Astrocyte (in vitro differentiated cells and primary cell): ENCODE measurements at places on chromosomes 7 and 10. TPM values are rescaled to one million over a fixed set of nuclear protein-coding genes. Genes with fewer than 3 reads are reported as not detected.

DNA sequence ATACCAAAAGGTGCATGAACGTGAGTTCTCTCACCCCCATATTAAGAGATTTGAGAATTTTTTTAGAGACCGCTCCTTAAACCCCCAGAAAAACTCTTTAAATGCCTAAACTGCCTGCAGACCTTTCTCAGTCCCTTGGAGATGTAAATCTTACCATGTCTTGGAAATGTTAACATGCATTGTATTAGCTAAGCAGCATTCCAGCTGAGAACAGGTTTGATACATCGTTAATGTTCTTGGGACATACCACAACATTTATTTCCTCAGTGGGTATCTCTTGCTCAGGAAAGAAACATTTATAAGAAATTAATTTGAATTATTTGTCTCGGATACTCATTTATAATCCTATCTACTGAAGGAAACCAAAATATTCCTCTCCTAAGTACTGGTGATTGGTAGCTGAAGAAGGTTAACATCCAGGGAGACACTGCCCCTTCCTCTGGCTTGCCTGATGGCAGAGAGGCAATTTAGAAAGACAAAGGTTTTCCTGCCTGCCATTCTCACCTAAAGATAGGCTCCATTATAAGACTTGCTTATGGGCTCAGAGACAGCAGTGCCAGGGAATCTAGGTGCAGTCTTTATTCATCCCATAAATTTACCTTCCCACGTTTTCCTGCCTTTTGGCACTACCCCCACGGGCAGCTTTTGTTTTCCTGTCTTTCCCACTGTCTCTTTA is 141.2 kb downstream of the COBL start:
- H3K4me1 ChIP-seq, result no peaks in the 10 kb centered on the region
- H3K36me3 ChIP-seq, result no peaks in the 10 kb centered on the region
- H3K27me3 ChIP-seq, result peaks cover 5% of the 10 kb centered on the region
- H3K27ac ChIP-seq, result no peak overlapping the region
- no peak overlapping the region for H3K4me3 ChIP-seq

The IRF5 gene
- total RNA-seq, result 0.36 TPM in 1 of 2 replicates, not detected in the other

The JAKMIP3 gene
- total RNA-seq, result 0.34 and 0.54 TPM in 2 replicates

GRCh38 chr7:33425395-33425794 is 296.0 kb downstream of the BBS9 start:
- H3K36me3 ChIP-seq, result no peaks in the 10 kb centered on the region
- H3K4me3 ChIP-seq, result no peak overlapping the region
- no peak overlapping the region for H3K27ac ChIP-seq
- no peaks in the 10 kb centered on the region for H3K4me1 ChIP-seq
- no peak for DNase-seq

- no peaks in the 10 kb centered on the region for H3K27me3 ChIP-seq
- no peak overlapping the region for H3K4me3 ChIP-seq
- no peak for DNase-seq
- H3K36me3 ChIP-seq, result no peaks in the 10 kb centered on the region
- H3K4me1 ChIP-seq, result no peaks in the 10 kb centered on the region
These were observed 109.6 kb downstream of the PTPRE start for GRCh38 chr10:128016423-128017060.

The SLC16A9 gene
- 3.4 and 4.4 TPM in 2 replicates for total RNA-seq

GRCh38 chr10:91006001-91006751 is 85.3 kb upstream of the ANKRD1 start:
- H3K4me3 ChIP-seq, result no peak overlapping the region
- H3K27ac ChIP-seq, result no peak overlapping the region
- no peaks in the 10 kb centered on the region for H3K4me1 ChIP-seq
- DNase-seq, result peak; percentile 66
- H3K27me3 ChIP-seq, result no peaks in the 10 kb centered on the region
- no peaks in the 10 kb centered on the region for H3K36me3 ChIP-seq

DNA sequence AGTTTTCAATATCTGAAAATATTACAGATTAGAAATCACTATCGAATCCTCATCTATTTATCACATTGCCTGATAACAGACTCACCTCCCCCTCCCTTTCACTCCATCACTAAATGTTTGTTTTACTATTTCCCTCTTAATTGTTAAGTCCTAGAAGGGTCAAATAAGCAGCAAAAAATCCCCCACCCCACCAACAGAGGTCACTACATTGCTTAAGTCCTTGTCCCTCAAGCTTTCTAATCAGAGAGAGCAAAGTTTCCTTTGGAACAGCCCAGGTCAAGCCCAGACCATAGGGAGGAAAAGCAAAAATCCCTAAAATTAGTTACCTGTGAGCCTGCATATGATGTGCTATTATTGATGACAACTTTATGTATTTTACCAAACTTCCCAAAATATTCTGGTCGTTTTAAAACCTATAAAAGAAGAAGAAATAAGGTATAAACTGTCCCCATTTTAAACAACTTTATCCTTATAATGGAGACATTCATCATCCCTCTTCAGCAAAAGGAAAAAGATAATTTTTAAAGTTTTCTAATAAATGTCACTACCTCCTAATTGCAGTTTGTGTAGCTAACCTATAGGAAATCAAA is 95.0 kb downstream of the CNOT4 start:
- peaks cover 5% of the 10 kb centered on the region for H3K36me3 ChIP-seq
- H3K27ac ChIP-seq, result no peak overlapping the region
- no peaks in the 10 kb centered on the region for H3K27me3 ChIP-seq
- peak; percentile 29 for DNase-seq
- H3K4me1 ChIP-seq, result no peaks in the 10 kb centered on the region
- H3K4me3 ChIP-seq, result no peak overlapping the region

The ANXA8L1 gene
- total RNA-seq, result 0.59 and 1.5 TPM in 2 replicates

- H3K27me3 ChIP-seq, result no peaks in the 10 kb centered on the region
- no peak overlapping the region for H3K27ac ChIP-seq
- no peak for DNase-seq
- no peaks in the 10 kb centered on the region for H3K4me1 ChIP-seq
- no peaks in the 10 kb centered on the region for H3K36me3 ChIP-seq
These were observed 111.7 kb downstream of the PARP12 start for GRCh38 chr7:139950881-139951525.

The BRI3 gene
- 182 and 195 TPM in 2 replicates for total RNA-seq

DNA sequence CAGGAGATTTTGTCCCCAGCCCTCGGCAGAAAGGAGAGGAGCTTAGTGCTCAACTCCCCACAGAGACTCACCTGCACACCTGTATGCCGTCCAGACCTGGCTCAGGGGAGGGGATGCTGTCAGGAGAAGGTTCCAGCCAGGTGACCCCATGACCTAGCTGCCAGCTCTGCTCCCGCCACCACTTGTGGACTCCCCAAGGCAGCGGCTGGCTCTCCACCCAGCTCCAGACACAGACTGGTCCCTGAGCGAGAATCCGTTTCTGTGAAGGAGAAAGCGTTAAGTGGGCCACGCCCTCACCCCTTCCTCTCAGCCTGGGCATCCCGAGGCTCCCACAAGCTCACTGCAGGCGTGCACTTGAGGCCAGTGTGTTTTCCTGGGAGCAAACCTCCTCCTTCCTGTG is 76.4 kb downstream of the RGS10 start:
- H3K27me3 ChIP-seq, result peaks cover 7% of the 10 kb centered on the region
- no peak for DNase-seq
- H3K4me3 ChIP-seq, result no peak overlapping the region
- H3K4me1 ChIP-seq, result no peaks in the 10 kb centered on the region

DNA sequence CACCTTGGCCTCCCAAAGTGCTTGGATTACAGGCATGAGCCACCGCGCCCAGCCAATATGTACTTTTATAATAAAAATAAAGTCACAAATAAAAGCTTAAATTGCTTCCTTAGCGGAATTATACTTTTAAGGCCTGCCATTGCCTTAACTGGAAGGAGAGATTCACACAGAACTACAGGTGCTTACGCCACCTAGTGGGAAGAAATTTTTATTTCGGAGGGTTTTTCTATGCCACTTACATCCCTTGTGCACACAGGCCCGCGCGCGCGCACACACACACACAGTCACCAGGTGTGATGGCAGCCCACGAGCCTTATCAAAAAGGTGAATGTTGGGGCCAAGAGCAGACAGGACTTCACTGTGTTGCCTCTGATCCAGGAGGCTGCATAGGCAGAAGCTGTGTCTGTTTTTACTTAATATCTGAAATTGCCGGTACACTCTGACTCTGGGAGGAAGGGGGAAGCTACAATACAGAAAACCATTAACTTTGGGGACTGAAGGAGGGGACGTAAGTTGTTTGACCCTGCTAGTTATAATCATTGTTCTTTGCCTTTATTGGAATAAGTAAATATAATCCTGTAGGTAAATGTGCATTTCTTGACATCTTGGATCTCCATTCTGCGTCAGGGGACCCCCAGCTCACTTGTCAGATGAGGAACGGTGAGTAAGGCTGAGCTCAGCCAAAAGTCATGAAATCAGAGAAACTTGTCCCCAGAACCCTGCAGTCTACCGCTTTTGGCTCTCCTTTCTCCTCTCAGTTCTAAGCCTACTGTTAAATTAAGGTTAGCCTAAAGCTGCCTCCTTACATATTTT is 87.1 kb downstream of the SLC16A9 start:
- H3K27me3 ChIP-seq, result no peaks in the 10 kb centered on the region
- H3K36me3 ChIP-seq, result no peaks in the 10 kb centered on the region
- H3K4me3 ChIP-seq, result no peak overlapping the region
- peak; percentile 23 for DNase-seq

GRCh38 chr10:13815756-13816155 is 229.0 kb downstream of the PRPF18 start:
- no peak overlapping the region for H3K4me3 ChIP-seq
- H3K4me1 ChIP-seq, result peaks cover 11% of the 10 kb centered on the region
- H3K27me3 ChIP-seq, result no peaks in the 10 kb centered on the region
- H3K27ac ChIP-seq, result peak overlapping the region; percentile 58
- H3K36me3 ChIP-seq, result no peaks in the 10 kb centered on the region

DNA sequence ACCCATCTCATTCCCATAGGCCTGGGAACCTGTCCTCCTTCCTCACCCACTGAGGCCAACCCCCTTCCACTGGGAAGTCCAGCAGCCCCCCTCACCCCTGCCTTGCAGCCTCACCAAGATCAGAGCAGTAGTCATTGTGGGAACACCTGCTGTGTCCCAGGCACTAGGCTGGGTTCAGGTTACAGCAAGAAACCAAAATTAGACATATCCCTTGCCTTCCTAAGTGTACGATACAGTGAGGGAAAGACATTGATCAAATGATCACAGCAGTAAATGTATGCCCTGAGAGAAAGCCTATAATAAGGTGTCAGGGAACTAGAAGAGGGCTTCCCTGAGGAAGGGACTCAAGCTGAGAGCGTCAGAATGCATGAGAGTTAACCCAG is 17.0 kb upstream of the C10orf105 start:
- no peaks in the 10 kb centered on the region for H3K36me3 ChIP-seq
- H3K27ac ChIP-seq, result no peak overlapping the region
- H3K4me1 ChIP-seq, result no peaks in the 10 kb centered on the region
- no peaks in the 10 kb centered on the region for H3K27me3 ChIP-seq
- DNase-seq, result no peak

DNA sequence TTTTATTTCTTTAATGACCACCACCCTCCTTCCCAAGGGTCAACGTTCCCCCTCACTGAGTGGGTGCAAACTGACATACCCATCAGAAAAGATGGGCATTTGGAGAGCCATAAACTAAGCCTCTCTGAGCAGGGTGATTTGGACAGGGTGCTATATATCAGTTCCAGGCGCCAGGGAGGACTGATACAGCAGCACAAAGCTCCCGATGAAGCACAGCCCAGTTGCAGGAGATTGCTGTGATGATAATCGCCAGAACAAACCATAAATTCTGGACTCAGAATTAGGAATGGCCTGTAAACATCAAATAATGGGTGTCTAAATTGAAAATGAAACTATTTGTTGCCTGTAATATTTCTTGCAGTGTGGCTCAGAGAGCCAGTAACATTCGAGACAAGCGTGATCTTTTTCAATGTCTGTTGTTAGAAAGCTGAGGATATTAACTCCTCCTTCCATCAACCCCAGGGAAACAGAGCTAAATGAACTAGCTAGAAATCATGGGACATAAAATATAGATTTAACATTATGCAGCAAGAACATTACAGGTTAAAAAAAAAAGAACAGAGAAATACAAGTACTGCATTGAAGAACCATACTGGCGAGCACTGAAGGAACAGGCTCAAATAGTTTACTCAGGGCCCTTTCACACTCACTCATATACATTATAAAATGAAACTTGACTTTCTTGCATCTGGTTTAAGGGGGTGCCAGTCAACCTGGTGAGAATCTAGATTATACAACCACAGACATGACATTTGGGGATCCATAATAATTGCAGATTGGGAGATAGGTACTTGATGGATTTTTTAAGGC is 137.5 kb upstream of the LRRTM3 start:
- H3K4me3 ChIP-seq, result no peak overlapping the region
- H3K4me1 ChIP-seq, result peaks cover 3% of the 10 kb centered on the region
- H3K27ac ChIP-seq, result no peak overlapping the region
- no peak for DNase-seq

GRCh38 chr10:101066146-101066895 is 4.5 kb downstream of the KAZALD1 start:
- no peaks in the 10 kb centered on the region for H3K36me3 ChIP-seq
- peak overlapping the region; percentile 60 for H3K4me3 ChIP-seq
- H3K27me3 ChIP-seq, result peaks cover 4% of the 10 kb centered on the region
- H3K27ac ChIP-seq, result no peak overlapping the region

The RBM20 gene
- total RNA-seq, result 1.5 TPM in 2 replicates

The LIPJ gene
- total RNA-seq, result not detected in 2 replicates

DNA sequence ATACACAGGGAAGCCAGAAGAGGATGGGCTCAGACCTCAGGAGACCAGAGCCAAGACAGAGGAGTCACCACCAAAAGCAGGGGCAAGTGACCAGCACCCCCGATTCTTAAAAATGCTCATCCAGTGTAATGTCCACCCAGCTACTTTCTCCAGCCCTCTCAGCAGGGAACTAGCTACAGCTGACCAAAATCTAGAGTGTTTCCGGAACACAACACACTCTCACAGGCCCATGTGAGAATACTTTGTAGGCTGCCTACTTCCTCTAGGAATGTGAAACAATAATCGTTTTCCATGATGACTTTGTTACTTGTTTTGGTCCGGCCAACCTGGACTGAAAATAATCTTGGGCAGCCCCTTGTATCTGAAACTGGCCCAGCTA is 14.5 kb downstream of the PSAP start:
- no peaks in the 10 kb centered on the region for H3K27me3 ChIP-seq
- peaks cover 5% of the 10 kb centered on the region for H3K36me3 ChIP-seq
- peaks cover 67% of the 10 kb centered on the region for H3K4me1 ChIP-seq

DNA sequence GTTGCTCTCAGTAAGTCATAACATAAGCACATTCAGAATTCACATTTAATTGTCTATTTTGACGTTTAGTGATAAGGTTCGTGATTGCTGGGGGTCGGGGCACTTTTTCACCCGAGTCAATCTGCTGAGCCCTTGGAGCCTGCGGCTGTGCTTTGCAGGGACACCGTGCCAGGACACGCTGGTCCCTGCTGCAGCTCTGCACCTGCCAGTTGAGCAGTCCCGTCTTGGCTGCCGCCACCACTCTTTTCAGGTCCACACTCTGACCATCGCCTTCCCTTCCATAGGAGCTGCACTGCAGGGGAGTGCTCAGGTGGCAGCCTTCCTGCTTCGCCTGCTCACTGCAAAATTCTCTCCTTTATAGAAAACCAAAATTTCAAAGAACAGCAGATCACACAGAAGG is 36.4 kb downstream of the CUL1 start:
- no peak overlapping the region for H3K4me3 ChIP-seq
- H3K36me3 ChIP-seq, result peaks cover 20% of the 10 kb centered on the region
- H3K4me1 ChIP-seq, result no peaks in the 10 kb centered on the region
- H3K27me3 ChIP-seq, result no peaks in the 10 kb centered on the region
